Stimulated activated CD4-positive, alpha-beta T cell treated with anti-CD3 and anti-CD28 coated beads, Interleukin-1b, Interleukin-23, amount 100 ng/mL, for 24 hours (primary cell): ENCODE measurements at places on chromosomes 11 and 22.
A peak's percentile ranks its signal among the peaks of the same experiment; 100 is the strongest.

- no peak for DNase-seq
These were observed 3.6 kb upstream of the MDK start for GRCh38 chr11:46377831-46378230.

- DNase-seq = no peak
These were observed 258.8 kb downstream of the SOX6 start for GRCh38 chr11:16097543-16097942.

DNA sequence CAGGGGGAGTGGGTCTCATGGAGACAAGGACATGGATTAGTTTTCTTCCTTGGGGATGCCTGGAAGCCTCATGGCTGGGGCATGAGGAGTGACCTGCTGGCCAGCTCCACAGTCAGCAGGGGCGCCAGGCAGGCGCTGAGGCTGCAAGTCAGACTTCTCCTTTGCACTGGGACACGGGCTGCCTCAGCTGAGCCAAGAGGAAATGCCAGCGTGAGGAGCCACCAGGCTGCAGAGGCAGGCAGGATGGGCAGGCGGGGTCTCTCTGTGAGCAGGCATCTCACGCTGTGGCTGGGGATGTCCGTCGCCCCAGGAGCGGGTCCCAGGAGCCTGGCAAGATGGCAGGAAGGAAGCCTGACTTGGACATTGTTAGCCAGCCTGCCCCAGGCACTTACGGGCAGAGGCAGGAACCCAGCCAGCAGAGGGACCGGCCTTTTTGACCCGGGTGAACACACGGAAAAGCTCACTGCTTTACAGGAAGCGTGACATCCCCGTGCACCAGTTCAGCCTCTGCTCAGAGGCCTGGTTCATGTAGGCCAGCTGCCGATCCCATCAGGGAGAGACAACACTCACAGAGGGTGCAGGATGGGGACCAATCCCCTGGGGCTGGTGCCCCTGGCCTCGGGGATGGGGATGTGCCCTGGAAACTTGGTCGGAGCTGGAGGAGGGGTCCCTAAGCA lies 10.2 kb downstream of the GNB1L start:
- DNase-seq = no peak

GRCh38 chr11:46564459-46564858 lies 29.4 kb downstream of the AMBRA1 start:
- DNase-seq = no peak

DNA sequence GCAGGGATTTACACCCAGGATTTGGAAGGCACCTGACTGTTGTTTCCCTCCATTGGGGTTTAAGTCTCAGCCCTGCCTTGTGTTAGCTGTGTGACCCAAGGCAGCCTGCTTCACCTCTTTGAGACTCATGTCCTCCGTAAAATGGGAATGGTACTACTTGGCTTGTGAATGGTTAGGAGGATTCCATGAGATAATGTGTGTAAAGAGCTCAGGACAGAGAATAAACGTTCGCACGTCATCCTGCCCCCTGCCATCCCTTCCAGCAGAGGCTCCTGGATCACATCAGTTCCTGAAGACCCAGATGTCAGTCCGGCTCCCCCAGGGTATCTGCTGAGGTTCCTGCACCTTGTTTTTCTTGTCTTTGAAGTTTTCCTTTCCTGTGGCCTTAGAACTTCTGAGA lies 16.8 kb upstream of the ACCSL start:
- DNase-seq = no peak

DNA sequence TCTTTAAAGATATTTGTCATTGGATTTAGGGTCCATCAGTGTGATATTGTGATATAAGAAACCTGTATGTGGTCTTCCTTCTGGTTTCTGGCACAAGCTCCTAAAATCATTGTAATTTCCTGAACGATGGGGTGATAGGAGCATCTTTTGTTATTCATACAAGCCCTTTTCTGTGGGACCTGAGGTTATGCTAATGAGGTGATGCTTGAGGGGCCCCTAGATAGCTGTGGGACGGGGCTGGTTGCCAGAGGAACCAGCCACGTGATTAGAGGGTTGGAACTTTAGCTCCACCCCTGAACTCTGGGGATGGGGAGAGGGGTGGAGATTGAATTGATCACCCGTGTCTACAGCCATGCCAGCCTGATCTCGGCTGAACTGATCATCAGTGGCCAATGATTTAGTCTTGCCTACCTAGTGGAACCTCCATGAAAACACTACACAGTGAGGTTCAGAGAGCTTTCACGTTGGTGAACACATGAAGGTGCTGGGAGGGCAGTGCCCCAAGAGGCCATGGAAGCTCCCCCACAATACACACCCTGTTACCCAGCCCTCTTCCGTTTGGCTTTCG lies 62.8 kb downstream of the BCR start:
- peak; percentile 35 for DNase-seq

DNA sequence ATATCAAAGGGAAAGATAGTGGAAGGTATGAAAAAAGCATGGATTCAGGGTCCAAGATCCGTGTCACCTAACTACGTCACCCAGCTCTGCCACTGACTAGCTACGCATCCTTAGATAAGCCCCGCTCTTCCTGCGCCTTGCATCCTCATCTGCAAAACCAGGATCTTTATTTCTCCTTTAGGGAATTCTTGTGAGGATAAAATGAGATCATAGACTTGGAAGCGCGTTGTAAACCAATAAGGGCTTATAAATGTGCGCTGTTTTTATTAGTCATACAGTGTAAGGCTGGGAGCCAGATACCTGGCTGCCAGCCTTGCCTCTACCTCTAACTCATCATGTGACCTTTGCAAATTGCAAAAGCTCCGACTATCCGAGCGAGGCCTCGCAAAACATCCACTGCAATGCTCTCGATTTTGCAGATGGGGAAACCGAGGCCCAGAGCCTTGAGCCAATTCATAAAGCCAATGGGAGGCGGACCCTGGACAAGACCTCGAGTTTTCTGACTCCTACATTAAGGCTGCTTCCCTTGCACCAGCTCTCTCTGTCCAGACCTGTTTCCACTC lies 753 bp downstream of the PRPF19 start:
- DNase-seq = no peak

DNA sequence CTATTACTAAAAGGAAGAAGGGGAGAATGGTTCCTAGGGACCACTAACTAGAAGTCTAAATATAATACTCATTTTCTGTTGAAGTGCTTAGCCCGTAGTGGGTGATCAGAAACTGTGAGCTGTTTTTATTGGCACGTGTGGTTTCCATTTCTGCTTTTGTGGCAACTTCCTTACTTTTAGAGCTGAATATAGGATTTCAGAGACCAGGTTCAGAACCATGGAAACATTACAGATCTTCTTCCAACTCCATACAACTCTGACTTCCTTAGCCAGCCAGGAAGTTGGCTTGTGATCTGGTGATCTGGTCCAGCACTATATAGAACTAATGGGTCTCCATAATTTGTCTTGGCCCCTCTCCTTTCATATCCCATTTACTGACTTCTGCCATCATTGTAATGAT lies 2.6 kb upstream of the ME3 start:
- DNase-seq = no peak

DNA sequence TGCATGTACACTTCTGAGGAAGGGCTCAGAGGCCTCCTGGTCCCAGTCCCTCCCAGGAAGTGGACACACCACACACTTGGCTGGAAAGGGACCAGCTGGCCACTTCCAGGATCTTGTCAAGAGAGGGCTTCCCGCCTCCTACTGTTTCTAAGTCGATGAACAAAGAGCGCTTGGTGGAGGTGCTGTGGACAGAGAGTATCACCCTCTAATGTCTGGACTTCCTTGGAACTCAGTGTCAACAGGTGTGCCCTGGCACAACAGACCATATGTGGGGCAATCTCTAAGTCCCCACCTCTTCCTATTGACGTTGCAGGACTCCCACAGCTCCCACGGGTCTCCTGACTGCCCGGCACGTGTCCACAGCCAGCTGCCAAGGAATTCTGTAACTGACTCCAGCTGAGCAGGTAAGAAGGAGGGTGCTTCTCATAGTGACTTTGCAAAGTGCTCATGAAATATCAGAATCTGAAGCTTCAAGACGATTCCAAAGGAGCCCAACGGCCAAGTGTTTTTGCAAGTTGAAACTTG lies 16.1 kb downstream of the POU2AF1 start:
- DNase-seq = no peak

DNA sequence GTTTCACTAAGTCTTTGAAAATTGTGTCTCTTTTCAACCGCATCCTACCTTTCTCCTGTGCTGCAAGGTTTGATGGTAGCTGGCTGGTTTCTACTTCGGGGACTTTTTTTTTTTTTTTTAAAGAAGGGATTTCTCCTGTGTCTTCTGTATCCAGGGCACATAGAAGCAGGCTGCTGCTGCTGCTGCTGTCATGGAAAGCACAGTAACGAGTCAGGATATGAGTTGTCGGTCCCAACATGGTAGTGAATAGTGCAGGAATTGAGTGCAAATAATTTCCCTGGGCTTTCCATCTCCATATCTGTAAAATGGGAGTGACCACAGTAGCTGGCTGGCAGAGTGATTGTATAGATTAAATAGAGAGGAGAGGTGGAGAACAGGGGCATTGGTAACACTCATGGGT lies 118.3 kb upstream of the NAV2 start:
- DNase-seq = no peak

GRCh38 chr22:45529971-45530575 lies 27.4 kb downstream of the FBLN1 start:
- DNase-seq = no peak

- no peak for DNase-seq
These were observed 607.9 kb upstream of the B3GAT1 start for GRCh38 chr11:135019899-135020298.
